ENCODE measurements at places on chromosomes 4 and X.

DNA sequence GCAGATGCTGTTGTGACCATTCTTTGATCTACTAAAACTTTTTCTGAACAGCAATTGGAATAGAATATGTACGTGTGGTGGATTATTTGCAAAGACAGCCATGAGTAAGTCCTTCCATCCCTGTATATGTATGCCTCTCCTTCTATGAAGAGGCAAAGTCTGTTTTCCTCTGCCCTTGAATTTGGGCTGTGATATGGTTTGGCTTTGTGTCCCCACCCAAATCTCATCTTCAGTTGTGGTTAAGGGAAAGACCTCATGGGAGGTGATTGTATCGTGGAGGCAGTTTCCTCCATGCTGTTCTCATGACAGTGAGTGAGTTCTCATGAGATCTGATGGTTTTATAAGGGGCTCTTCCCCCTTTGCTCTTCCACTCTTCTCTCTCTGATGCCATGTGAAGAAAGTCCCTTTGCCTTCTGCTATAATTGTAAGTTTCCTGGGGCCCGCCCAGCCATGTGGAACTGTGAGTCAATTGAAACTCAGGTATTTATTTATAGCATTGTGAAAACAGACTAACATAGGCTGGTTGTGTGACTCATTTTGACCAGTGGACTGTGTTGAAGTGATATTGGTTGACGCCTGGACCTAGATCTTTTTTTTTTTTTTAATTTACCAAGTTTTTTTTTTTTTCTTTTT is 108.3 kb upstream of the CAMK2D start:
- DNase-seq = no peak

DNA sequence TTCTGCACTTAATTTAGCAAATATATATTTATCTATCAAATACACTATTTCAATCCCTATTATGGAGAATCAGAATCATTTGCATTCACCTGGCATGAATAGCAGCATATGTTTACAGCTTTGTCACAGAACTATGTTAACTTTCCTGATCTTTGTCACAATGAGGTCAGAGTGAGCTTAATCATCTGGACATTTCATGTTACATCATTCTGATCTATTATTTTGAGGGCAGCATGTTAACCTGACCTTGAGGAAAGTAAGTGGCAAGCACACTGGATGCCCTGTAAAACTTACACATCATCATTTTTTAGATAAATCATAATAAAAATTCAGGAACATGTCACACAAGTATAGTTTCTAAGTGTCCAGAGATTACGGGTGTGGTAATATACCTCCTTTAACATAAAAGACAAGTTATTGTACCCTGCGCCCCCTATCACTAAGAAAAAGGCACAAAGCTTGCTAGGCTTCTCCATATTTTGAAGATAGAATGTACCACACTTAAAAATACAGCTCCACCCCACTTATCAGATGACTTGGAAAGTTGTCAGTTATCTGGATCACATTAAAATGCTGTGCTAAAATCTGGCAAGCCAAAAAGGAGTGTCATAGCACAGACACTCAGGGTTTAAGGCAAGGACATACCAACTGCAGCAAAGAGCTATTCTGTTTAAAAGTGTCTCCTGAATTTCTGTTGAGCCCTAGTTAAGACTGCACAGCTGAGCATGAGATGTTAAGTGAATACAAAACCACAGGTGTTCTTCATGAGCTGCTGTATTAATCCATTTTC is 182.7 kb upstream of the FAT4 start:
- DNase-seq = no peak

DNA sequence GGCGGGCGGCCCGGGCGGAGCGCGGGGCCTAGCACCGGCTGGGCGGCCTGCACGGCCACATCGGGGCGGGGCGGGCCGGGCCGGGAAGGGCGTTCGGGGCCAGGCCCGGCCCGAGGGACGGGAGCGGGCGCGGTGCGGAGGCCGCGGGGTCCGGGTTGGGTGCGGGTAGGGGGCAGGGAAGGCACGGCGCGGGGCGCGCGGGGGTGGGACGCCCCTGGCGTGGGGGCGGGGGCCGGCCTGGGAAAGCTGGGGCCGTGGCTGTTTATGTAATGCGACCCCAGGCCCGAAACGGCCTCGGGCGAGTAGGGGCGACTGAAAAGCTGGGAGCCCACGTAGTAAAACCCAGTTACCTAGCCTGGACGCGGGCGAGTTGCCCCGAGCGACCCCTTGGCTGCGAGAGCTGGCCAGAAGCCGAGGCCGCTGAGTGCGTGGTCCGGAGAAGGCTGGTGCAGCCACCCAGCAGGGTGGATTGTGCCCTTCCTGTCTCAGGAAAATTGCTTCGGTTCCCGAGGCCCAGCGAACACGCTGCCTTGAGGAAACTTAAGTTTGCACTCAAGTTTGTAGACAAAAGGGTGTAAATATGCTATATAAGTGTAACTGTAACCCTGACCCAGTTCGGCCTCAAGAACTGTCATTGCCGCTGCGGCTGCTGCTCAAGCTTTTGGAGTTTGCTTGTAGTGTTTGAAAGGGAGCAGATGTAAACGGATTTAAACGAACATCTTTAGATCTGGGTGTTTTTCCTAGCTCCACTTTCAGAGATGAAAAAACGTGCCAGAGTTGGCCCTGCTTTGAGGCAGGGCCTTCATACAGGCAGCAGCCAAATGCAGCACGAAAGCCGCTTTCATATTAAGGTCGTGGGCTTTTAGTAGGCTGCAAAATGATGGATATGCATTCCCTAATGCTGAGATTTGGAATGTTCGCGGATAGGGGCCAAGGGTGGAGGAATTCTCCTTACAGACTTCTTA is 674 bp downstream of the SEC24B start:
- DNase-seq = no peak

- no peak for DNase-seq
Observed at GRCh38 chrX:31497086-31497485, 425.2 kb upstream of the FTHL17 start.

GRCh38 chr4:72666910-72667309 is 97.9 kb upstream of the ADAMTS3 start:
- DNase-seq = no peak

GRCh38 chr4:89753601-89754066 is 83.3 kb downstream of the SNCA start:
- DNase-seq = no peak

- no peak for DNase-seq
Observed at GRCh38 chrX:29528281-29528680, 687.1 kb upstream of the MAGEB2 start.

DNA sequence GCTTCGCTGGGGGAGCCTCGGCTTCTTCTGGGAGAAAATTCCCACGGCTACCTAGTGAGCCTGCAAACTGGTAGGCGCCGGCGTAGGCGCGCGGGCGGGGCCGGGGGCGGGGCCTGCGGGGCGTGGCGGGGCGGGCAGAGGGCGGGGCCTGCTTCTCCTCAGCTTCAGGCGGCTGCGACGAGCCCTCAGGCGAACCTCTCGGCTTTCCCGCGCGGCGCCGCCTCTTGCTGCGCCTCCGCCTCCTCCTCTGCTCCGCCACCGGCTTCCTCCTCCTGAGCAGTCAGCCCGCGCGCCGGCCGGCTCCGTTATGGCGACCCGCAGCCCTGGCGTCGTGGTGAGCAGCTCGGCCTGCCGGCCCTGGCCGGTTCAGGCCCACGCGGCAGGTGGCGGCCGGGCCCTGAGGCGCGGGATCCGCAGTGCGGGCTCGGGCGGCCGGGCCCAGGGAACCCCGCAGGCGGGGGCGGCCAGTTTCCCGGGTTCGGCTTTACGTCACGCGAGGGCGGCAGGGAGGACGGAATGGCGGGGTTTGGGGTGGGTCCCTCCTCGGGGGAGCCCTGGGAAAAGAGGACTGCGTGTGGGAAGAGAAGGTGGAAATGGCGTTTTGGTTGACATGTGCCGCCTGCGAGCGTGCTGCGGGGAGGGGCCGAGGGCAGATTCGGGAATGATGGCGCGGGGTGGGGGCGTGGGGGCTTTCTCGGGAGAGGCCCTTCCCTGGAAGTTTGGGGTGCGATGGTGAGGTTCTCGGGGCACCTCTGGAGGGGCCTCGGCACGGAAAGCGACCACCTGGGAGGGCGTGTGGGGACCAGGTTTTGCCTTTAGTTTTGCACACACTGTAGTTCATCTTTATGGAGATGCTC is at the start of gene HPRT1:
HPRT1 (plus strand) TSS at position 161 of the 857 bp plus-strand sequence; CDS start at position 308, 147 bp downstream.
- peak; percentile 26 for DNase-seq

DNA sequence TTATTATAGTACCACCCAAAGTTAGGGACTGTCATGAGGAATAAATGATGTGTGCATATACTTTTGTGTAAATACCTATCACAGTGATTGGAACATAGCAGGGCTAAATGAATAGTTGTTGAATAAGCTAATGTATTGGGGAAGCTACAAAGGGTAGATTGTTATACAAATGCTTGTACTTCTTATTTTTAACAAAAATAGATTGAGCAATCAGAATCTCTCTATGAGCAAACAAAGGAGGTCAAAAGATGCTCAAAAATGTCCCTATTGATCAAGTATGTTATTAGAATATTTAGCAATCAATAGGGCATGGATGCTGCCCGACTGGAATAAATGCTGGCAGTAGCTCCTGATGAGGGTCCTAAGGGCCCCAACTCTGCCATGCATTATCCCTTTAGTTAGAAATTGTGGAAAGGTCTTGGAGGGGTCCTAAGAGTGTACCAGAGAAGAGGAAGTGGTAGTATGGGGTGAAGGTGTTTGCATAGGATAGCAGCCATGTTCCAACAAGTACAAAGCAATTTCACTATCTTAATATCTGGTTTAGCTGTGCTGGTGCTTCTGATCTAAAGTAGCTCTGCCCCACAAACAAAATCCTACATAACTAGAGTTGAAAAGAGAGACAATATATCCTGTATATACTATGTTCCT is 33.1 kb upstream of the TAPT1 start:
- DNase-seq = no peak

- DNase-seq = no peak
Observed at GRCh38 chrX:154531626-154532025, 15.0 kb downstream of the G6PD start.

DNA sequence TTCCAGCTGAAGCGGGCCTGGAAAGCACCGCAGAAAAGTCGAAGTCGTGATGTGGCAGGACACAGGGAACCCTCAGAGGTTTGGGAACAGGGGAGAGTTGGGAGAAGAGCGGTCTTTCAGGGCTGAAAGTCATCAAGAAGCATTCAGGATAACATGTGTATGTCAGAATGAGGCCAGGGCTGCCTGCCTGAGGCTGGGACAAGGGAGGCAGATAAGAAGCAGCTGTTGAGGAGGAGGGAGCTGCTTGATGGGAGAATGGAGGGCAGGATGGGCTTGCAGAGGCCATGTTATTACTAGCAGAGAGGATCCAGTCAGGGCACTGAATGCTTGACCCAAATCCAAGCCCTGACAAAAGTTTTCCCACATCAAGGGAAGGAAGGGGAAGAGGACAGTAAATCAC is 132.0 kb downstream of the ATG4A start:
- no peak for DNase-seq

DNA sequence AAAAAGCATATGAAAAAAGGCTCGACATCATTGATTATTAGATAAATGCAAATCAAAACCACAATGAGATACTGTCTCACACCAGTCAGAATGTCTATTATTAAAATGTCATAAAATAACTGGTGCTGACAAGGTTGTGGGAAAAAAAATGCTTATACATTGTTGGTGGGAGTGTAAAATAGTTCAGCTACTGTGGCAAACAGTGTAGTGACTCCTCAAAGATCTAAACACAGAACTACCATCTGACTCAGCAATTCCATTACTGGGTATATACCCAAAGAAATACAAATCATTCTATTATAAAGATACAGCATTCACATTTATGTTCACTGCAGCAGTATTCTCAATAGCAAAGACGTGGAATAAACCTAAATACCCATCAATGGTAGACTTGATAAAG is 412.1 kb downstream of the CENPC start:
- no peak for DNase-seq

- no peak for DNase-seq
Observed at GRCh38 chr4:147418226-147418625, 62.7 kb upstream of the EDNRA start.

DNA sequence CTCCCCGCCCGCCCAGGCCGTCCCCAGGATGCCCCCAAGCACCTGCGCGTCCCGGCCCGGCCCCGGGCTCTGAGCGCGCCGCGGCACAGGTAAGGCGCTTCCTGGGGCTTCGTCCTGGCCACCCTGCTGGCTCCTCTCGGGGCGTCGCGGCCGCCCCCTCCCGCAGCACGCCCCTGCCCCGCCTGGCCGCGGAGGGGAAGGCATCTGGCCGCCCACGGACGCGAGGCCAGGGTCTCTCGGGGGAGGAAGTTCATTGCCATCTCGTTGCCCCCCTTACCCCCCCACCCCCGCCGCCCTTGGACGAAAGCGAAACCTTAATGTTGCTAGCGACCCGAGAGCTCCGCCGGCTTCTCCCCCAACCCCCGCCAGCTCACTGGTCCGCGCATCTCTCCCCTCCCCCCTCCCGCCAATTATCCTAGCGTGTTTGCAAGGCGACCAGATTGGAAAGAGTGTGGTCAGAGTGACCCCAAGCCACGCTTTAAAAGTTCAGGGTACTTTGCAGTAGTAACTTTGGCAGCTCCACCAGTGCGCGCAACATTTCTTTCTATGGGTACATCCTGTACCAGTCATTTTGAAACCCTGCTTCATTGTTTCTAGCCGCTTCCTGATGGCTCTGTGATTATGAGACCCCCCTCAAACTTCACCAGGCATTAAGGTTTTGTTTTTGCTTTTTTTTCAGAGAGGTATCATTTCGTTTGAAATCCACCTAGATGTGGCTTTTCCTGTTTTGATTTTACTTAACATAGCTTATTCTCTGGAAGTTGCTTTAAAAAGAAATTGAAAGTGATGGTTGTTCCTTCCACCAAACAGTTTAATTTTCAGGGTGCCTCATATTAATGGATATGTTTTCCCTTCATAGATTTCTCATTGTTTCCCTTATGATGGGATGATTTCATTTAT is 626 bp downstream of the TBC1D1 start:
- DNase-seq = no peak

- no peak for DNase-seq
Observed at GRCh38 chrX:19849464-19850080, 37.8 kb downstream of the SH3KBP1 start.

GRCh38 chrX:14873676-14874049 is 442 bp downstream of the MOSPD2 start:
- DNase-seq = no peak

DNA sequence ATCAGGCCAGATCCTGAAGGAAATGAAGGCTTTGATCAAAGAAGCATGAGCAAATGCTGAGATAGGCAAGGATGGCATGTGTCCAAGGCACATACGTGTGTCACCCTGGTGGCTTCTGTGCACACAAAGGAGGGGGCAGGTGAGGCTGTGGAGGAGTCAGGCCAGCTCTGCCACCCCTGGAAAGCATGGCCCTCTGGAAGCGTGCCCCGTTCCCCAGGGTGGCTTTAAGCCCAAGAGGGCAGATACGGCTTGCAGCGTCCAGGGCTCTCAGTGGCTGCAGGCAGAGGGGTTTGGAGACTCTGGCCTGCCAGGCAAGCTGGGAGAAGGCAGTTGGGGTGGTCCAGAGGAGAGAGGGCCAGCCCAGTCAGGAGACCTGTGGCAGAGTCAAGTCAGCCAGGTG is 25.6 kb downstream of the PNMA6E start:
- DNase-seq = peak; percentile 23

GRCh38 chrX:39905946-39906345 is 191.8 kb downstream of the BCOR start:
- no peak for DNase-seq

DNA sequence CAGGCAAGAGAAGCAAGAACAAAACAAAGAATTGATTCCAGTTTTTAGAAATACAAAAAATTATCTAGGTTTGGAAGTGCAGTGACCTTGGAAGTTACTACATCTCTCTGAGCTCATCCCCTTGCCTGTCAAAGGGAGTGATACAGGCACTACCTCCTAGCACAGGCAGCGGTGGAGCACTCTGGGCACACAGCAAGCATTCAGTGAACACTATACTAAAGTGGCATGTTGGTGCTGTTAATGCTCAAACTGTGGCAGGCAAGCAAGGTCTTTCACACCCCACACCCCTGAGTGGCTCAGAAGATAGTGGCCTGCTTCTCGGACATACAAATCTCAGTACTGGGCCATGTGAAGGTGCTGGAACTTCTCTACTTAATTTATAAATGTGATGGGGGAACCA is 51.2 kb downstream of the DRD5 start:
- no peak for DNase-seq

Measured in LNCaP clone FGC (cell line).